Epithelial cell of esophagus (primary cell): ENCODE measurements at places on chromosomes 5 and 9.
A peak's percentile ranks its signal among the peaks of the same experiment; 100 is the strongest.

DNA sequence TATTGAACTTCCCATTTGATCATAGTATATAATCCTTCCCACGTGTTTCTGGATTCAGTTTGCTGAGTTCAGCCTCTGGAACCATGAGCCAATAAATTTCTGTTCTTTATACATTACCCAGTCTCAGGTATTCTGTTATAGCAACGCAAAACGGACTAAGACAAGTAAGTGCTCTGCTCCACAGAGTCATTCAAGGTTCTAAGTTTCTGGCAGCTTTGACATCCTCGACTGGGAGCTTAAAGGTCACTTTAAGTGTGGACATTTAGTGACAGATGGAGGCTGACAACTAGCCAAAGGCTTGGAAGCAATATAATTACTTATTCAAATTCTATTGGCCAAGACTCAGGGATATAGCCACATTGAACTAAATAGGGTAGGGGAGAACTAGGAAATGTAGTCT lies 177.7 kb upstream of the RASEF start:
- DNase-seq: no peak

- peak; percentile 1 for DNase-seq
Measured at GRCh38 chr5:162202285-162202880, 134.8 kb downstream of the GABRG2 start.

GRCh38 chr9:20352591-20352990 lies 269.7 kb downstream of the MLLT3 start:
- no peak for DNase-seq

- DNase-seq: peak; percentile 6
Measured at GRCh38 chr9:120265791-120266190, 314.2 kb downstream of the CDK5RAP2 start.

- no peak for DNase-seq
Measured at GRCh38 chr9:5617749-5618148, 11.2 kb upstream of the RIC1 start.

- no peak for DNase-seq
Measured at GRCh38 chr5:106154280-106154716, 1516.4 kb downstream of the EFNA5 start.

GRCh38 chr9:120916588-120916987 lies 10.0 kb downstream of the TRAF1 start:
- DNase-seq: peak; percentile 55

- DNase-seq: no peak
Measured at GRCh38 chr5:119379942-119380547, 24.2 kb downstream of the TNFAIP8 start.

- DNase-seq: no peak
Measured at GRCh38 chr9:123349033-123349432, 7.0 kb upstream of the CRB2 start.

DNA sequence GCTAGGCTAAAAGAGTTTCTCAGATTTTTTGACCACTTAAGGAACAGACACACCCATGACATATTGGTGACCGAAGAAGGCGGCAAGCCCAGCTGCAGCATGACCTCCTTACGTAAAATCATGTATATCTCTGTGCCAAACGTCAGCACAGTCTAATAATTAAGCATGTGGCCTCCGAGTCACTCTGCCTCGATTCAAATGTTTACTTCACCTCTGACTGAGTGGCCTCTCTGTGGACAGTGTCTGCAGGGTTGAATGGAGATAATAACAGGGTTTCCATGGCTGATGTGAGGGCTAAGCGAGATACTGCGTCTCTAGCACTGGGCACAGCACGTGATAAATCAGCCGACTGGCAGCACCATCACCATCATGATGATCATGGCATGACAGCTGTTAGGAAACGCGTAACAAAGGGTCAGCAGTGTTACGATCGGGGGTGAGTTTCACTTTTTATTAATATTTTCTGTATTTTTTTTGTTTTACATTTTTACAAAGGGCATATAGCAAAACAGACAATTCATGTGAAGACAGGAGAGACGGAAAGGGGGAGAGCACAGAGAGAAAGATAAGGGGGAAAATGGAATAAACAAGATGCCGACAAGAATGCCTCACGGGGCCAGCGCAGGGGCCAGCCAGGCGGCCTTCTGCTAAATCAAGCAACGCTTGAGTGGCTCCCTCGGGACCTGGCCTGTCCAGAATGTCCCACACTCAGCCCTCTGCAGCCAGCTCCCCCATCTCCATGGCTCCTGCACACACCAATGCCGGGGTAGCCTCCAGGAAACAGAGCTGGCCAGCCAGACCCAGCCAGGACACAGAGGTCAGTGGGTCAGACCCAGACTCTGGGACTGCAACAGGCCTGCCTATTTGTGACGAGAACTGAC lies 60.3 kb downstream of the ADAMTS2 start:
- no peak for DNase-seq

- peak; percentile 95 for DNase-seq
Measured at GRCh38 chr9:73270967-73271721, 119.5 kb downstream of the ANXA1 start.

- no peak for DNase-seq
Measured at GRCh38 chr9:122179054-122179689, 19.5 kb downstream of the MORN5 start.

DNA sequence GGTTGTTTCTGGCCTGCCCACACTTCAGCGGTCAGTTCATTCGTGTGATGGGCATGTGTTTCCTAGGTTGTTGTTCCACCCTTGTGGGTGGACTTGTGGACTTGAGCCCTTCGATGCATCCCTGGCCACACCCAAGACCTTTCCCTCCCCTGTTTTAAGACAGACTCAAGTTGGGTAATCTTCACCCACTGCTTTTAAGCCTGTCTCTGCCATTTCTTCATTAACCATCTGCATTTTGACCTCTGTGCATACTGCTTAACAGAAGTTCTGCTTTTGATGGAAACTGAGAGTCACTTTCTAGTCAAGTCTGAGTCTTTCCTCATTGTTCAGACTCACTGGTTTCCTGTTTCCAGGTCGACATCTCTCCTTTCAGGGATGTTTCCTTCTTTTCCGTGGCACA lies 233.7 kb downstream of the ARHGEF28 start:
- no peak for DNase-seq

DNA sequence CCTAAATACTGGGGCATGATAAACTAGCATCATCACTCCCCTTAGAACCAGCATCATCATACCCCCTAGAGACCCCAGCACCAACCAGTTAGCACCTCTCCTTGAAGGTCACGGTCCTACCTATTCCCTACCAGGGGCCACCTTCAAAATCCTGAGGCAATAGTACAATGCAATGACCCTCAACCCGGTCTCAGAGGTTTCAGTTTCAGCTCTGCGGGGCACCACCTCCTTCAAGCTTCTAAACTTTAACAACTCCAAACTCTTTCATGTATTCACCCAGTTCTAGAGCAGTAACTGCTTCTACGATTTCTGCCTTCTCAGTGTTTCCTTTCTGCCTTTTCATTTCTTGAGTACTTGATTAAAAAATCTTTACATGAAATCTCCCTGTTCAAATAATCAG lies 130.1 kb upstream of the EPB41L4A start:
- DNase-seq: no peak

DNA sequence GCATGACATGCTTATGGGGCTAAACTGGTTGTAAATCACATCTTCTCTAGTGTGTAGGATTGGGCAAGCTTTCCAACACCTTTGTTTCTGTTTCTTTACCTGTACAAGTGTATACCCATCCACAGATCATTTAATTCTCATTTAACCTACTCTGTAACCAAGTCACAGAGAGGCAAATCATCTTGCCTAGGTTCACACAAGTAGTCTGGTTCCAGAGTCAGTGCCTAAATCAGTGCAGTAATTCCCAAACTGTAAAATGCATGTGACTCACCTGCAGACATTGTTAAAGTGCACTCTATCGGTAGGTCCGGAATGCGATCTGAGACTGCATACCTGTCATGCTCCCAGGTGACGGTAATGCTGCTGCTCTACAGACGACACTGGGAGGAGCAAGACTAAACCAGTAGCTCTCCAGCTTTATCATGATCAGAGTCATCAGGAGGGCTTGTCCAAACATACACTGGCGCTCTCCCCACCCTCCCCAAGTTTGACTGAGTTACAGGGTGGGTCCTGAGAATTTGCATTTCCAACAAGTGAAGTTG lies 107.9 kb upstream of the FREM1 start:
- DNase-seq: peak; percentile 52

DNA sequence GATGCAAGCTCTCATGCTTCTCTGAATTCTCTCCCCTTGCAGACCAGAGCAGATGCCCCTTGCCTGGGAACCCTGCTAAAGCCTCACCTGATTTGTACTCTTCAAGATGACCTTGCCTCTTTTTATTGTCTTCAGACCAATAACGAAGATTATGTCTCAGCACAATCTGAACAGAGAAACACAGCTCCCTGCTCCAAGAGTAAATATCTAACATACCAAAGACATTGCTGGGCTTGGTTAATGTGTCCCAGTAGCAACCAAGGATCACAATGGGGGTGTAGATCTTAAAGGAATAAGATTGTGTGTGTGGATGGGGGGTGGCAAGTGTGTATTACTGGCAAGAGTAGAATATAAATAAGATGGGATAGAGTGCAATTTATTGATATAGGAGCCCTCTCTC lies 67.6 kb upstream of the LHFPL2 start:
- DNase-seq: no peak

GRCh38 chr9:111450124-111450523 lies 34.1 kb downstream of the ECPAS start:
- no peak for DNase-seq

- peak; percentile 85 for DNase-seq
Measured at GRCh38 chr9:32672469-32672868, 37.0 kb upstream of the TAF1L start.

- no peak for DNase-seq
Measured at GRCh38 chr5:111952555-111952954, 195.6 kb upstream of the NREP start.

DNA sequence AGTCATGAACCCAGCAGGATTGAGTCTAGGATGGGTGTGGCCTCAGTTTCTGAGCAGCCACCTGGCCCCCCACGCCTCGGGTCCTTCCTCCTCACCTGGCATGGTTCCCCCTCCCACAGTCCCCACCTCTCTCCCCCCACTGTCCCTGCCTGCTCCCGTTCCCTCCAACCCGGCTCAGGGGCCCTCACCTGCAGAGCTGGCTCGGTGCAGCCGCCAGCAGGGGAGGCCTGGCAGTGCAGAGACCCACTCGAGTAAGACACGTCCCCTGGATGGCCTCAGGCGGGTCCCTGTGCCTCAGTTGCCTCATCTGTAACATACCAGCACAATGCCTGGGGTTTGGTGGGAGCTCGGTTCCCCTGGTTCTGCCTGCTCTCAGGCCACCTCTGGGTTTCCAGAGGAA lies 66.2 kb downstream of the NEK6 start:
- no peak for DNase-seq

- peak; percentile 95 for DNase-seq
Measured at GRCh38 chr5:148791334-148791667, 35.1 kb upstream of the ADRB2 start.

GRCh38 chr5:178396796-178397720 lies 164.5 kb upstream of the PHYKPL start:
- DNase-seq: no peak

DNA sequence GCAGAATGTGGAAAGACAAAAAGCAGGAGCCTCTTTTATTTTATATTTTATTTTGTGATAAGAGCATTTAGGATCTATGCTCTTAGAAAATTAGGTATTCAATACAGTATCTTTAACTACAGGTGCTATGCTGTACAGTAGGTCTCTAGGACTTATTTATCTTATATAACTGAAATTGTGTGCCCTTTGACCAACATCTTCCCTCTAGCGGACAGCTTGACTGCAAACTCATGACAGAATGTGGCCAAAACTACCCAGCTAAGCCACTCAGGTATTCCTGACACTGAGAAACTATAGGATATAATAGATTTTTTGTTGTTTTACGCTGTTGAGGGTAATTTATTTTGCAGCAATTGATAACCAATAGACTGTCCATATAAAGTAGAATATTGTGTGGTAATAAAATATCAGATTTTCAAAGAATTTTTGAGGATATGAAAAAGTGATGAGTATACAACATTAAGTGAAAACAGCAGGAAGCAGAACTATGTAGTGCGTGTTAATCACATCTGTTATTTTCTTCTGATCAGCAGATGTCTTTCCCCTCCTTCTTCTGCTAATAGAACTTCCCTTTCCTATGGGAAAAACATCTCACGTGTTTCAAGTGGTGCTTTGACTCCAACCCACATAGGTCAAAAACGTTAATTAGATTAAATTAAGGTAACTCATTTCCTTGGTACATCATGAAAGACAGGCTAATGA lies 69.9 kb upstream of the SELENOP start:
- DNase-seq: no peak

DNA sequence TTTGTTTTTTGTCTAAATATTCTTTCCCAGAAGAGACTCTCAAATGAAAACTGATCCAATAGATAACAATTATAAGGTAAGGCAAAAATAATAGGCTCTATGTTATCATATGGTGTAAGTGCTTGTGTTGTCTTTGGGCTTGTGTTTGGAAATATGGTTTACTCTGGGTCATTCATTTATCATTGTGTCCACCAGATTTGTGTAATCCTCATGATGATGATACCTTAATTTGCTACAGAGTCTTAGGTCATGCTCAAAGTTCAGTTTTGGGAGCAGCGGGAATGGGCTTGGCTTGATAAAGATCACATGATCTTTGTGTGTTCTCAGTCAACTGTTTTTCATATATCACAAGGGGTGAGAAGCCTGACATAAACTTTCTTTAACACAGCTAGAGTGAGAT lies 34.2 kb downstream of the PLPPR1 start:
- DNase-seq: no peak

- DNase-seq: no peak
Measured at GRCh38 chr9:113468716-113469448, 5.4 kb downstream of the RGS3 start.

DNA sequence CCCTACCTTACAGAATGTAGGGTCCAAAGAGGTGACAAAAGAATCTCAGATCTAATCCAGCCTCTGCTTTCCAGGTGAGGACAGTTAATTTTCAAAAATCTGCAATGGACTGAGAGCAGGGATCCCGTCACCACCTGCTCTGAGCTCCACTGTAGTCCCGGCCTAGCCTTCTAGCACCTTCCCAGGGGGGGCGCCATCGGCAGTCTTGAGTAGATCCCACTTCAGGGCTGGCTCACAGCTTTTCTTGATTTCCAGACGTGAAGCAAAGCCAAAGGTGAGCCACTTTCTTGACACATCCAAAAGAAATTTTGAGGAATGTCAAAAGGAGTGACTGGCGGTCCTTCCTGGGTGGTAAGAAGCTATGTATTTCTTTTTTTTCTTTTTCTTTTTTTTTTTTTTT lies 114.1 kb downstream of the SYK start:
- peak; percentile 56 for DNase-seq

GRCh38 chr9:124257844-124258606 lies at the start of gene NEK6:
NEK6 (plus strand) TSS chr9:124257949; CDS start chr9:124301965, 44,016 bp downstream.
- peak; percentile 62 for DNase-seq

GRCh38 chr5:77851176-77852067 lies 75.3 kb upstream of the TBCA start:
- no peak for DNase-seq

GRCh38 chr5:821504-821903 lies 29.3 kb downstream of the ZDHHC11 start:
- no peak for DNase-seq

GRCh38 chr5:176769911-176770310 lies 40.4 kb upstream of the UNC5A start:
- no peak for DNase-seq

GRCh38 chr5:7877851-7878250 lies 8.9 kb downstream of the MTRR start:
- DNase-seq: no peak
